BJ (cell line): ENCODE measurements at places on chromosomes 16 and 17.

DNA sequence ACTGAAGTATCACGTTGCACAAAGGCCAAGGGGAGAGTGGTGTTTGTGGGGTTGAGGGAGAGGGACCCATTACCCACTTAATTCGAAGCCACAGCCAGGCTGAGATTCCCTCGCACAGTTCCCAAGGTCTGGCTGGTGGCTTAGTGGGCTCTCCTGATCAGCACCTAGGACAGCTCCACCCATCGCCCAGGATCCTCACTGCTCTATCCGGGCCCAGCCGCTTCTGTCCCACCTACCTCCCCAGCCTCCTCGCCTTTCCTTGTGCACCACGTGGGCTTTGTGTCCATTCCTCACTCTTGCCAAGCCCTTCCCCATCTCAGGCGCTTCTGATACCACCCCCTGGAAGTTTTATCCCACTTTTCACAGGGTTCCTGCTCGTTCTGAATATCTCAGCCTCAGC lies 163.5 kb downstream of the CCT6B start:
- no peak for DNase-seq

- no peak for DNase-seq
Measured at GRCh38 chr17:43907425-43907981, at the start of gene MPP2. MPP2 (minus strand) TSS chr17:43907536; CDS start chr17:43904460, 3,076 bp downstream.

DNA sequence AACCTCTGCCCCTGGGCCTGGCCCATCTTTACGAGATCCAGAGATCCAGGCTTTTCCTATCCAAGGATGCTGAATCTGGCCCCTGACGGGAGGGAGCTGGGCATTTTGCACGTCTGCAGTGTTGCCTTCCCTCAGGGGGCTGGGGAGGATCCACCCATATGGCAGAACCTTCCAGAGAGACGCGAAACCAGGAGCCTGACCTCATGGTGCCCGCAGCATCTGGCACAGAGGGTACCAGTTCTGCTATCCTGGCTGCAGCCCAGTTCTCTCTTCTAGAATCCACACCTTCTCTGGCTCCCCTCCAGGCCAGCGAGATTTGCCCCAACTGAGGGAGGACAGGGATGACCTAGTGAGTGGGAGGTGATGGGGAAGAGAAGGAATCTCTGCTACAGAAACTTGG lies 20.5 kb upstream of the ZNF652 start:
- DNase-seq = no peak

DNA sequence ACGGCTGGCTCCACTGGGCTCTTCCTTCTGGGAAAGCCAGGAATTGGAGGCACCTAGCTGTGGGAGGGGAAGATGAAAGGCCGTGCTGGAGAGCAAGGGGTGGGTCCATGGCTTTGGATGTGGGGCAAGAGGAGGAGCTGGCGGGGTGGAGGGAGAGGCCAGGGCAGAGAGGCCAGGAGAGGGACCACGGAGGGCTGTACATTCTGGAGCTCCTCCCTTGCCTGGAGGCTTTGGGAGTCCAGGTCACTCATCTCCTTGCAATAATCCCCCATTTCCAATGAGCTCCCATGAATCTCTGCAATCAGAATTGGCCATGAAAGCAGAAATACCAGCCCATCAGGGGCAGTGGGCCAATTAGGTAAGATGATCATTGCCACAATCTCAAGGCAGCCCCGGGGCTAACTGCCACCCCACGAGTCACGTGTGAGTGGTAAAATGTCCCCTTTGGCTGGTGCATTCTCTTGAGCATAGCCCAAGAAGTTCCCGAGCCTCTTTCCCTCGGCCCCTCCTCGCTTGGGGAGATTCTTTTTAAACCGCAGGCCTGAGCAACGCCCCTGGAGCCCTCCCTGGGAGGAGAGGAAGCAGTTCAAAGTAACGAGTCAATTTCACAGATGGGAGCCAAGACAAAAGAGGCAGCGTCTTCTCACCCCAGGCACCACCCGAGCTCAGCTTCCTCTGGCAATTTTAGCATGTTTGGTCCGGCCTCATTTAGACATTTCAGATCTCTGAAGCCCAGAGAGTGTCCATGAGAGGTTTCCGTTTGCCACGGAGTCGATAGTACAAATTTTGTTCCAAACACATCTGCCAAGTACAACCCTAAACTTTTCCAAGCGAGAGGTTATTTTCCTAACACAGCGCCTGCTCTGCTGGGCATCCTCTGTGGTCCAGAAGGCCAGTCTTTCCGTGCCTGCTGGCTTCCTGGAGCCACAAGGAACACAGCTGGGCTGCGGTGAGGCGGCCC lies 13.4 kb downstream of the RTN4RL1 start:
- DNase-seq = no peak

DNA sequence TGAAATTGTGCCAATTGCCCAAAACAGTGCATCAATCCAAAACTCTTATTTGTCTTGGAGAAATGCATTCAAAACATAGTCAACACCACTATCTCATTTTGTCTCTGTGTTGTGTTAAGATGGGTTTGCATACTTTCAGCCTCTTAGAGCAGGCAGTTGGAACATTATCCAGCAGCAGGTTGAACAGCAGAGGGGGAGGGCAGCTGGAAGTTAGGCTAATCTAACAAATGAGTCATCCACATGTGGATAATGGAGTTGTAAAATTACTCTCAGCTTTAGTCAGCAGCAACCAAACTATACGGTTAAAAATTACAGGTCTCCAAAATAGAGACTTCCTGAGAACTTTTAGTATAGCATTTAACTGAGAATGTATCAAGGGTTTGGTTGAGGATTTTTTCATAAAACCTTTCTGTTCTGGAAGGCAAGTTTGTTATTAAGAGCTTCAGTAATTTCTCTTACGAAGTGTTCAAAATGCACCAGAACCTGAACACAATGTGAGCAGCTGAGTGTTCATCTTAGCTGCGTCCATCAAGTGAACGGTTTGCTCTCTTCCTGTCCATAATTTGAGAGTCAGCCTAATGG lies 46.3 kb downstream of the PRKCA start:
- DNase-seq = peak; percentile 39

- no peak for DNase-seq
Measured at GRCh38 chr16:31572821-31573220, 45.1 kb downstream of the AHSP start.

GRCh38 chr17:48002916-48003416 lies 32.1 kb downstream of the CDK5RAP3 start:
- DNase-seq = no peak

DNA sequence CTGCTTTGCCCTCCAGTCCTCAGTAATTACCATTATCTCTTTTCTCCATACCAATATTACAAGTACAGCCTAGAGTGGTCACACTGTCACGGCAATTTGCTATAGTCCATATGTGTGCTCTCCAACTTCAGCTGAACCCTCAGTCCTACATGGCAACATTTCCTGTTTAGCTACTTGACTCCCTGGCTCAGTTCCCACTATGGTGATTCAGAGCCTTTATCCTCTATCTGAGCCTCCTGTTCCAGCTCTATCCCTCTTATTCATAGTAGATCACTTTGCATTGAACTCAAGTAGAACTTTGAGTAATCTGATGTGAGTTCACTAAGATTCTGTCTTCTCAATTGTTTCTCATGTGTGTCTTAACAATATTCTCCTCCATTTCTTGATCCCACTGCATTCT lies 43.7 kb upstream of the GOSR1 start:
- DNase-seq = peak; percentile 59

- no peak for DNase-seq
Measured at GRCh38 chr17:9235346-9235745, 214.0 kb downstream of the NTN1 start.

DNA sequence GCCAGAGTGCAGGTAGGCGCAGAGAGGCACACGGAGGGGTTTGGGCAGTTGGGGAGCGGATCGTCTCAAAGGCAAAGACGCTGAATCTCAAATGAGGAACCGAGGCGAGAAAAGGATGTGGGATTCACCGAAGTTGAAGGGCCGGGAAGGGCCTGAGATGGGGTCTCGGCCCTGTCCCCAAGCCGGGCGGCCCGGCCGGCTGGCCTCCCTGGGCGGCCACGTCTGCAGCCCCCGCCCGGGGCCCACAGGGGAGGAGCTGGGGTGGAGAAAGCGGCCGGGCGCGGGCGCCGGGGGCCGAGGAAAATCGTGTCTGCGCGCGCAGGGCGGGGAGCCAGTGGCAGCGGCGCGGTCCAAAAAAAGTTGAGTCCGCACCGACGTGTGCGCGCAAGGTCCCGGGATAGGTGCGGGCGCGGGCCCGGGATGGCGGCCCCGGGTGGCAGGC lies 458 bp downstream of the SLC12A4 start:
- DNase-seq = no peak

DNA sequence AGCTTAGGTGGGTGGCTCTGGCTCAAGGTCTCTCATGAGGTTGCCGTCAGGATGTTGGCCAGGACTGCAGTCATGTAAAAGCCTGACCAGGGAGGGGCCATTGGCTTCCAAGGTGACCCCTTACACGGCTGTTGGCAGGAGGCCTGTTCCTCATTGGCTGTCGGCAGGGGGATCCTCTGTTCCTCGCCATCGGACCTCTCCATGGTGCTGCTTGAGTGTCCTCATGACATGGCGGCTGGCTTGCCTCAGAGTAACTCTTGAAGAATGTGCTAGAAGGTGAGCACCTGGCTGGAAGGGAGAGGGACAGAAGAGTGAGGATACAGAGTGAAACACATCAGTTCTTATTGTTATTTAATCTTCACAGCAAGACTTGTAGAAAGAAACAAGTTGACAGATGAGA lies 4.7 kb upstream of the RPRML start:
- no peak for DNase-seq

- DNase-seq = no peak
Measured at GRCh38 chr17:33433581-33433980, 140.5 kb upstream of the ASIC2 start.

DNA sequence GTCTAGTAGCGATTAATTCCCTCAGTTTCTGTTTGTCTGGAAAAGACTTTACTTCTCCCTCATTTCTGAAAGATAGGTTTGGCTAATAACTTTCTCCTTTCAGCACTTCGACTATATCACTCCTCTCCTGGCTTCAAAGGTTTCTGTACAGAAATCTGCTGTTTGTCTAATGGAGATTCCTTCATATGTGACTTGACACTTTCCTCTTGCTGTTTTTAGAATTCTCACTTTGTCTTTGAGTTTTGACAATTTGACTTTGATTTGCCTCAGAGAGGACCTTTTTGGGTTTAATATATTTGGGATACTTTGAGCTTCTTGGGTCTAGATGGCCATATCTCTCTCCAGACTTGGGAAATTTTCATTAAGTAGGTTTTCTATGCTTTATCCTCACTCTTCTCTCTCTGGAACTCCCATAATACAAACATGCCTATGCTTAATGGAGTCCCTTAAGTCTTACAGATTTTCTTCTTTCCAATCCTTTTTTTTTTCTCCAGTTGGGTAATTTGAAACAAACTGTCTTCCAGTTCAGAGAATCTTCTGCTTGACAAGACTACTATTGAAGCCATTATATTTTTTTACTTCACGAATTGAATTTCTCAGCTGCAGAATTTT lies 7.8 kb upstream of the PRSS21 start:
- no peak for DNase-seq

GRCh38 chr16:9308356-9308801 lies 216.9 kb downstream of the HAPSTR1 start:
- DNase-seq = no peak

- DNase-seq = no peak
Measured at GRCh38 chr16:74950511-74950910, 34.4 kb downstream of the WDR59 start.

DNA sequence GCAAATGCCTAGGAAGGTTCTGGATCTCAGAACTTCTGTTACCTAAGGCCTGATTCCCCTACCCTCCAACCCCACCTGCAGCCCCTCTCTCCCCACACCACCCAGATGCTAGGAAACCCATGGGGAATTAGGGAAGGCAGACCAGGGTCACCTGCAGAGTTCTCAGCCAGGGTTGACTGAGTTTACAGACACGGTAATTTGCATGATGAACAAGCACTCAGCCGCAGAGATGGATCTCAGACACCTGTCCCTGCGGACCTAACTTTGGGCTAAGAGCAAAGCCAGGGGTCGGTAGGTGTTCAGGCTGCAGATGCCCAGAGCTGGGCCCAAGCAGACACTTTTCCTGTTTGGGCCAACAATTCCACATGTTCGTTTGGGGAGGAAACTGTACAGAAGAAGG lies 2.9 kb downstream of the ABI3 start:
- no peak for DNase-seq

GRCh38 chr17:3033741-3034577 lies 29.4 kb downstream of the OR1D5 start:
- no peak for DNase-seq

- peak; percentile 83 for DNase-seq
Measured at GRCh38 chr16:65336160-65336559, 214.3 kb upstream of the CDH11 start.

- no peak for DNase-seq
Measured at GRCh38 chr17:45393411-45393810, 39.3 kb downstream of the ARHGAP27 start.

DNA sequence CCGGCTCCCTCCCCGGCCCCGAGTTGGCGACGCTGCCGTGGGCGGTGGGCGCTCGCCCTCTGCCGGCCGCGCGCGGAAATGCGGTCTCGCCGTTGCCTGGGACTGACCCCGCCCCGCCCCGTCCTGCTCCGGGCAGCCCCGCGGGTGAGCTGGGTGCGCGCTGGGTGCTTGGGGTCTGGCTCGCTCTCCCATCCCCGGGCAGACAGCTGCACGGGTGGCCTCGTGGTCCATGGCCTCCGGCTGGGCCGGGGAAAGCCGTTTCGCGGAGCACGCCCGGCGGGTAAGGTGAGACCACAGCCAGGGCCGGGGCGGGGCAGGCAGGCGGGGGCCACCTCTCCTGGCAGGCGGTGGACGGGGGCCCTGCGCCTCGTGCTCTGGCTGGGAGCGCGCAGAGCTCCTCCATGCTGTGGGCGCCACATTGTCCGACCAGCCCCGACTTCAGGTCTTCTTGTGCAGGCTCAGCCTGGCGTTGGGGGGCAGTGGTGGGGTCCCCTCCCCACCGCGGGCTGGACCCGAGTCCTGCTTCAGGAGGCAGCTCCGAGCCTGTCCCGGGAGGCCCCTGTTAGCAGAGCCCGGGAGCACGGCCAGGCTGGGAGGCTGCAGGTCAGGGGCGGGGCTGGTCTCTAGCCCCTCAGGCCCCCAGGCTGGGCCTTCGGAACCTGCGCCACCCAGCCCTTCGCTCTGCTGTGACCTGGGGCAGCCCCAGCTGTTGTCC lies 7.0 kb upstream of the C1QTNF8 start:
- DNase-seq = no peak

DNA sequence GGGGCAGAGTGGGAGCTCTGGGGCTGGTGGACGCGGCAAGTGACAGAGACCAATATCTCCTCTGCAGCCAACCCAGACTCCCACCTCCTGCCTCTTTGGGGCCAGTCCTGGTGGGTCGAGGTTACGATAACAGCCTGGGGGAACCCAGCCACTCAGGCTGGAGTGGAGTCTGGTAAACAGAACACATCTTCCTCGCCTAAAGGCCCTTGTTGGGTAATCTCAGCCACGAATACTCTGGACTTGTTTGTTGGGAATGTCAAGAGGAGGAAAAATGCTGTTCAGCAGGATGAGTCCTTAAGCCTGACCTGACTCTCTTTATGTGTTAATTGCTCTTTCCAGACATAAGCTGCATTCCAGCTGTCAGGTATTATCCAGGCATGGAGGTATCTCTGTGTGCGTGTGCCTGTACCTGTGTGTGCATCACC lies 8.0 kb upstream of the SPNS2 start:
- no peak for DNase-seq
